RPMI7951 (cell line): ENCODE measurements at places on chromosomes 16 and 17. TPM values are rescaled to one million over a fixed set of nuclear protein-coding genes. Genes with fewer than 3 reads are reported as not detected.

GRCh38 chr16:88773812-88774291, 11.2 kb downstream of the PIEZO1 start:
- DNase-seq, result peak; percentile 70

- DNase-seq, result peak; percentile 16
These were observed 54.7 kb downstream of the SKAP1 start for GRCh38 chr17:48375356-48375755.

- no peak for DNase-seq
These were observed 2.1 kb downstream of the KREMEN2 start for GRCh38 chr16:2966043-2966807.

The JPT2 gene
- total RNA-seq, result 140 and 148 TPM in 2 replicates

The KRTAP2-2 gene
- total RNA-seq, result not detected in 2 replicates

DNA sequence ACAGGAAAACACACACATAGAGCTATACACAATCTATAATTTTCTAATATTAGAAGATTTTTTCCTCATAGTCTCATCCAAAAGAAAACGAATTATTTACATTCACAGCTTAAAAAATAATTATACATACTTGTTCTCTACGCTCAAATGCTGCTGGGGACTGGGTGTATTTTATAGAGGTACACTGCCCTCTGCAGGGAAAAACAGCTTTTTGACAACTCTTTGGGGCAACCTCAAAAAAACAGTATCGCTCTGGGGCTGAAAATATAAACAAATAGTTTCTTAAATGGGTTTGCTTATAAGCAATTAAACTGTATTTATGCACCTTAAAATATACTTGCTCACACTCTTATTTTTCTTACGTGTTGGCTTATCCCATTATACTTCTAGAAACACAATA, 261.8 kb upstream of the PSMD7 start:
- DNase-seq, result peak; percentile 10
